ENCODE measurements at places on chromosomes 4 and X. TPM values are rescaled to one million over a fixed set of nuclear protein-coding genes. Genes with fewer than 3 reads are reported as not detected.

Gene MAOA
- 38.6 TPM for total RNA-seq

Gene TAF7L
- 0.16 TPM for total RNA-seq

Gene SLIT2
- 0.17 TPM for total RNA-seq

Gene SHROOM3
- 27.4 TPM for total RNA-seq

Gene PNMA6E
- not detected for total RNA-seq

Gene TMEM47
- 28.0 TPM for total RNA-seq

Gene LIN54
- total RNA-seq = 15.4 TPM

Gene SOX3
- not detected for total RNA-seq

Gene UGT2A2
- total RNA-seq = not detected

Gene STATH
- total RNA-seq = not detected

Gene NPFFR2
- total RNA-seq = not detected

Gene RNF150
- total RNA-seq = 5.0 TPM

Gene CT47A1
- not detected for total RNA-seq

Gene SYN1
- total RNA-seq = 0.45 TPM

Gene JCHAIN
- total RNA-seq = not detected

Gene DCAF8L2
- not detected for total RNA-seq

Gene EREG
- 9.5 TPM for total RNA-seq

Gene PAGE5
- not detected for total RNA-seq

Gene SLC9B1
- total RNA-seq = 0.45 TPM

Gene DOCK11
- 4.4 TPM for total RNA-seq

Gene IL9R
- 0.17 TPM for total RNA-seq

Gene F8A2
- total RNA-seq = 0.67 TPM

Gene GRIA3
- 0.83 TPM for total RNA-seq

Gene DDX53
- not detected for total RNA-seq

Gene PABPC5
- total RNA-seq = not detected

Gene SLC25A14
- total RNA-seq = 12.4 TPM

Gene HMX1
- total RNA-seq = not detected

Gene SPATA4
- 0.17 TPM for total RNA-seq

Gene NHS
- 9.0 TPM for total RNA-seq

Gene HHIP
- total RNA-seq = 0.17 TPM

Gene GLRA2
- not detected for total RNA-seq
